ENCODE measurements at places on chromosomes 1 and 21.

DNA sequence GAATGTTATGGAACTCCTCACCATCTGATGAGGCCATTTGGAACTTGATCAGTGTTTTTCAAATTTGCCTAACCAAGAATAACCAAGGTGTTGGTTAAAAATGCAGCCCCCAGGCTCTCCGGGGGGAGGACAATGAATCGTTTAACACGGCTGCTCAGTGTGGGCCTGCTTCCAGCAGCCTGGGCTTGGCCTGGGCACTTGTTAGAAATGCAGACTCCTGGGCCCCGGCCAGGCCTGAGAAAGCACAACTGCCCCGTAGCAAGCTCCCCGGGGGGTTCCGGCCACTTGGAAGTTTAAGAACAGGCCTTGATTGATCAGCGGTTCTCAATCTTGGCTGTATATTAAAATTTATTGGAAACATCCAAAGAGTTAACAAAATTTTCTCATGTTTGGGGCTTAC is 22.8 kb upstream of the C2CD2 start:
- no peak for DNase-seq

- no peak for DNase-seq
These were observed 297.2 kb downstream of the OMA1 start for GRCh38 chr1:58249388-58249736.

- DNase-seq: peak; percentile 53
These were observed 1.1 kb downstream of the RASAL2 start for GRCh38 chr1:178094739-178095645.

GRCh38 chr1:3164671-3165070 is 95.7 kb downstream of the PRDM16 start:
- DNase-seq: no peak
